ENCODE measurements at places on chromosomes 3 and 15.

DNA sequence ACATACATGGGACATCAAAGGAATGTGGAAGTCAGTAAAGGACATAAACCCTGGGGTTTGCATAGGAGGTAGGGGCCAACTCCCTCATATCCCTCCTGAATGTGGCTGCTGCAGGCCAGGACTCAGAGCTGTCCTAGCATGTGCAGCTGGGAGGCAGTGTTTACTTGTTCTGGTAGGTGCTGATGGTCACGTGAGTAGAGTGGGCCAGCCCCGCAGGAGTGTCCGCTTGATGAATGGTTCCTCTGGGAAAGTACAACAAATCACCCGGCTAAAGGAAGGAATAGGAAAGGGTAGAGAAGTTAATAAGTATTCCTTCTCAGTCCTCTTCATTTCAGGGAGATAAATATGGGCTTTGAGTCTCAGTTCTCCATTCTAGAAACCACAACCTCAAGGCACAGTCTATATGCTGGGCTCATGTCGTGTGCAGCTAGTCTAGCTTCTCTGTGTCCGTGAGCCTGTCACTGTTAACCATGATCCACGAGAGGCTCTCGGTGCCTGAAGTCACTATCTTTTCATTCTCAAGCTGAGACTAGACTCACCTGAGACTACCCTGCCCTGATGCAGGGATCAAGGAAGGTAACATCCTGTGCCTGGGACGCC lies 17.9 kb downstream of the RIOX2 start:
- DNase-seq: no peak

DNA sequence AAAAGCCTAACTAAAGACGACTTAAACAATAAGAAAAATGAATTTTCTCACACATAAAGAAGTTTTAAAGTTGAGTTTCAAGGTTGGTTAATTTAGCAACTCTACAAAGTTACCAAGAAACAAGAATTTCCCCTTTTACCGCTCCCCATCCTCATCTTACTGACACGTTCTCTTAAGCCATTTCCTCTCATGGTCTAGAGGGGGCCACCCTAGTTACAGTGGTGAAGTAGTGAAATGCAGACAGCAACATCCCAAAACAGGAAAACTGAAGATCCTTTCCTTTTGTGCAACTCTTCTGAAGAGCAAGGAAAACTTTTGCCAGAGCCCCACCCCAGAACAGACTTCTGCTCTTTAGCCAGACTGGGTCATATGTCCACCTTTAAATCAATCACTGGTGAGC lies 17.3 kb upstream of the SOX14 start:
- DNase-seq: no peak

- no peak for DNase-seq
Observed at GRCh38 chr3:72797773-72798543, 50.3 kb downstream of the SHQ1 start.

- no peak for DNase-seq
Observed at GRCh38 chr3:15384510-15385237, 42.7 kb downstream of the METTL6 start.

DNA sequence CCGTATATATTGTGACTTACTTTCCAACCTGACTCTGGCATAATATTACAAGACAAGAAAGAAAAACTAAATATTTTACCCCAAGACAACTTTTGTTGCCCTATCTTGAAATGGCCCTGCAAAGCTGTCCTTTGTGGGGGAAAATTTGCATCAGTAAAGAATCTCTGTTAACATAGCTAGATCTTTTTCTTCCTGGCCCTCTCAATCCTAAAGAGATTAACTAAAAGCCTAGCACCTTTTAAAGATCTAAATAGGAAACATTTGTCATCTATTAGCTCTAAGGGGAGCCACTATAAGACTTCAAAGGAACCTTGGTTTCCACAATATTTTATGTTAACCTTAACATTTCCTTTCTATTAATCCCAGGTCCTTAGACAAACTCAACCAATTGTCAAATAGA lies 199.0 kb upstream of the SLITRK3 start:
- no peak for DNase-seq

GRCh38 chr15:90782442-90782841 lies 65.3 kb downstream of the BLM start:
- DNase-seq: no peak

DNA sequence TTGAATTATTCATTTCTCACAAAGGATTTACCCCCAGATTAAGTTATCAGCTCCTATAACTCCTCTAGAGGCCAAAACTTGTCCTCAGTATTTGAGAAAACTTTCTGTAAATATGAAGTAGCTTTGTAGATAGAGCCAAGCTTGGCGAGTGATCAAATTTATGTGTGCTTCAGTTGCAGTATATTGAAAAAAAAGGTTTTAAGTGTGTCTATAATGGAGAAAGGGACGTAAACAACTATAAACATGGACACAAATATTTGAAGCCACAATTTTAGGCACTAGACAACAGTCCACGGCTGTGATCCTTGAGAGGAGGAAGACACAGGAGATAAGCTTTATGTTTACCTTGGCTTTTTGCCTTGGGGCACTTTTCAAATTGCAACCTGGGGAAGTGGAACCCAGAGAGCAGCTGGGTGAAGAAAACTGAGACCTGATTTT lies 118.7 kb downstream of the THRB start:
- DNase-seq: no peak

DNA sequence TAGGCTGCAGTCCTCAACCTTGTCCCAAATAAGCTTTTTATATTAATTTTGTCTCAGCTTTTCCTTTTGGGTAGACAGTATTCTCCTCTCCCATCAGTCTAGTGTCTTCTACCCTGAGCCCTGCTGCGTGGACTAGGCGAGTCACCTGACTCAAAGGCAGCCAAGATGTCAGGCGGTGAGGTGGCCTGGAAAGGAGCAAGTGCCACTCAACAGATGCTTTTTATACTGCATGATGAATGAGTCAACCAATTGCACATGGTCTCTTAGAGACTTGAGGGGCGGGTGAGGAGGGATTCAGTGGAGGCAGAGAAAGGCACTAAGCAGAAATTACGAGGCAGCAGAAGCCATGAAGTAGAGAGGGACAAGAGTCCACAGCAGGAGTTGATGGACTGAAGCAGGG lies 95.9 kb downstream of the FRMD4B start:
- no peak for DNase-seq

- DNase-seq: no peak
Observed at GRCh38 chr3:67008388-67008787, 10.3 kb downstream of the KBTBD8 start.

- no peak for DNase-seq
Observed at GRCh38 chr3:56621681-56622080, 61.4 kb downstream of the TASOR start.

GRCh38 chr3:51830836-51831385 lies 30.5 kb upstream of the IQCF2 start:
- DNase-seq: no peak

DNA sequence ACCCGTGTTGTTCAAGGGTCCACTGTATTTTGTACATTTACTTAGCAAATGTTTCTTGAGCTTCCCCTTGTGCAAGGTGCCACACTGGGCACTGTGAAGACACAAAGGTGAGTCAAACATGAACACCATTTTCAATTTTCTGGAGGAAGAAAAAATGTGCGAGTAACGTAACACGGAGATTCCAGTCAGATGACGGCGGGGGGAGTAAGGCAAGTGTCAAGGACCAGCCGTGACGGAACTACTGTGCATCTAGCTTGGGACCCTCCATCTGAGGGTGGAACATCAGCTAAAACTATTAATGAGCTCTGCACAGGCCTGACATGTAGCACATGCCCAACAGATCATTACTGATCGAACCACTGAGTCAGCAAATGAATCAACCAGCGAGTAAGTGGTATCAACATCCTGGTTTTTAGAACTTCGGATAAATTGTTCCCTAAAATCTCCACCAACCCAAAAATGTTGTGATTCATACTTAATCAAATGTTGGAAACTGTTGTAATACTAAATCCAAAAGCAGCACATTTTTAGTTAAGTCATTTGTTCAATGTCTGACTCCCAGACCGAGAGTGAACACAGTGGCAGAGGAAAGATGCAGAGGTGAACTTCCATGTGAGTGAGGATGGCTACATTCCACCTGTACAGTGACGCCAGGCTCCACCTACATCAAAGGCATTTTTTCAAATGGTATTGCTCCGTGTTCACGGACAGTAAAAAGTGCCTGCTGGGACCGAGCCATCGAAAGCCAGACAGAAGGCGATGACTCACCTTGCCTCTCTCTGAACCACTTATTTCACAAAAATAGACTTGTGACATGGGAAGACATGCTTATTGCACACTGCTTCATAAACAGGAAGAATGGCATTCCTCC lies 172.2 kb downstream of the ATP10A start:
- DNase-seq: peak; percentile 49

DNA sequence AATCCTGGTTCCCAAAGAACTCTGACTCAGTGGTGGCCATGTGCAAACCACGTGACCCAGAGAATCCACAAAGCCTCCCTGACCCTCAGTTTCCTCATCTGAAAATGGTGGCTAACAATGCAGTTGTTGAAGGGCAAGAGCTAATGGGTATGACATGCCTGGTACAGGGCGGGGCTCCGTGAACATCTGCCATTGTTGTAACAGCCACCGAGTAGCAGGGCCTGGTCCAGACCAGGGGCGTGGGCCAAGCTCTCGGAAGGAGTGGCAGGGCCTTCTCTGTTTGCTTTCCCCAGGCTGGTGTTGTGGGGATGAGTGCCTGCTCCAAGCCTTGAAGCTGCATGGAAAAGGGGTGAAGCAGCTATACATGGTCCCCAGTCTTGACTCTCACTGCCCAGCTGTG lies 13.4 kb downstream of the MAPKAPK3 start:
- no peak for DNase-seq

DNA sequence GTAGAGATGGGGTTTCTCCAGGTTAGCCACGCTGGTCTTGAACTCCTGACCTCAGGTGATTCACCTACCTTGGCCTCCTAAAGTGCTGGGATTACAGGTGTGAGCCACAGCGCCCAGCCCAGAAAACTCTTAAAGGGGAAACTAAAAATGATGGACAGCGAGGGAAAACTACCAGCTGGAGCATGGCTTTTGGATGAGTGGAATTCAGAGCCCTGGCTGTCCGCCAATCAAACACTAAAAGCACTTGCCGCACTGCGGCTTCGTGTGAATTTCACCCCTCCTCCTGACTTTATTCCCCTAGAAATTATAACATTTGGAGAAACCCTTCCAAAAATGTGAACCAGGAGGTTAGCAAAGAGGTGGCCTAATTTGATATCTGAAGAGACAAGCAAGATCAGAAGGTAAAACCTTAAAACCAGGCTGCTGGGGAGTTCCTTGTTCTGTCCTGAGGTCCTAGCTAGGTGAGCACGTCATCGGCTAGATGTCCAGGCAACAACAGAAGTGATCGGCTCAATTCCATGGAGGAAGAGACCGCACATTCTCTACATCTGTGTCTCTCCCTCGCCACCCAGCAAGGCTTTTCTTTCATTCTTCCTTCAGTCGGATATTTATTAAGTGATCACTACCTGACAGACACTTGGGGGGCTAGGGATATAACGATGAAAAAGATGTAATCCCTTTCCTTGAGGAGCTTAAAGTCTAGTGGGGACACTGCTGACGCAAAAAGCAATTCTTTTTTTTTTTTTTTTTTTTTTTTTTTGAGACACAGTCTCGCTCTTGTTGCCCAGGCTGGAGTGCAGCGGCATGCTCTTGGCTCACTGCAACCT lies 1.7 kb downstream of the TM4SF19 start:
- no peak for DNase-seq

- peak; percentile 51 for DNase-seq
Observed at GRCh38 chr15:82044373-82045178, 1.2 kb downstream of the MEX3B start.

DNA sequence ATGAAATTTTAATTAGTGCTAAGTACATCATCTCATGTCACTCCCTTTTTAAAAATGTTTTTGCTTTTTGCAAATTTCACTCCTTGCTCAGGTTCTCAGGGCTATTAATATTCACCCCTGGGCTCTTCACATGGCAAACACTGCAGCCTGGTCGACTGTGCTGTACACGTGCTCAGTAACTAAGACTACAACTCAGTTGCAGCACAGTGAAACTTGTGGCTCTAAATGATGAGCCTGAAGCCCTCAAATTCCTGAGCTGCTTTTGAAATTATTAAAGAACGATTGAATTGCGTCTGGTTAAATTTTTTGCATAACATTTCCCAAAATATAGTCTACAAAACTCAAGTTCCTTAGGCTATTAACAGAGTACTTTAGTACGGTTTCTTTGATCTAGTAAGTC lies 159.3 kb upstream of the C2CD4B start:
- DNase-seq: no peak

DNA sequence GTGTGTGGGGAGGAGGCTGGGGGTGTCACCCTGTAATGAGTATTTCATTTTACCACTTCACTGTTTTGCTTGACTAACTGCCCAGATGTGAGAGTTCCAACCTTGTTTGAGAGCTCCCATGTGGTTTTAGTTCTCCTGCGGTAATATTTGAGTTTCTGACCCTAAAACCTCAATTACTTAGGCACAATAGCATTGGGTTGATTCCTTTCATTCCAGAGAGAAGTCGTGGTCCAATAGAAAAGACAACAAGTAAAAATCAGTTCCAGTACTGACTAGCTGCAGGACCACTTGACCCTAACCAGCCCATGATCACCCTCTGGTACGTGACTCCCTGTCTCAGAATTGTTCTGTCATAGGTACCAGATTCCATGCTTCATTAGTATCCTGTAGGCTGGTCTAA lies 630.4 kb downstream of the CADM2 start:
- DNase-seq: peak; percentile 72

GRCh38 chr15:72599855-72600464 lies 54.5 kb upstream of the GOLGA6B start:
- peak; percentile 14 for DNase-seq

DNA sequence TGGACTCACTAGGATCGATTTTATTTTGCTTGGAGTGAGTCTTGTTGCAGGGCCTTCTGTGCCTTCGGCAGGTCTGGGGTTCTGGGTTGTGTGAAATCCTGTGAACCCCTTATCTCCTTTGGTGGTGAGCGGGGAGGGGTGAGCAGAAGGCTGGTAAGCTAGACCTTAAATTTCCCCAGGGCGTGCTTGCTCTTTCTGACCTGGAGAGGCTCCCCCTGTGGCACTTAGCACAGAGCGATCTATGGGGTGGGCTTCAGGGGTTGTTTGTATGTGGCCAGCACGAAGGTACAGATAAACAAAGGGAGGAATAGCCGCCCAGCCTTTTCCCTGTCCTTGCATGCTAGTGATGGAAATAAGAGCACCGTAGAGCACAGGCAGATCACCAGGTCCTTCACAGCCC lies 11.8 kb downstream of the CACNA2D3 start:
- no peak for DNase-seq

Measured in fibroblast of skin of left quadriceps (primary cell).